RKO (cell line): ENCODE measurements at places on chromosomes 7 and 10.

DNA sequence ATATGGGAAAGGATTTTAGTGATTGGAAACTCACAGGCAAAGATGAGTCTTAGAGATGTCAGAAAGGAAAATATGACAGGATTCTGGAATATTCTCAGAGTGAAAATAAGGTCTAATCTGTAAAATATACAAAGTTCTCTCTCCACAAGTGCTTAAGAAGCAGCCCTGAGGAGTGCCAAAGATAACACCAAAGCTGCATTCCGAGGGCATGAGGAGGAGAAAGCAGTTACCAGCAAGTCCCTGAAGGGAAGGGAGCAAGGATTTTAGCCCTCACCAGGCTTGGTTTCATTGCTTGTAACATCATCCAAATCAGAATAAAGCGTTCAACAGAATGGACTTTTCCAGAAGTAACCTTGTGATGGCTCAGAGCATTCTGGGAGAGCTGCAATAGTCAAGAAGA is 31.4 kb upstream of the DLX6 start:
- DNase-seq = no peak

DNA sequence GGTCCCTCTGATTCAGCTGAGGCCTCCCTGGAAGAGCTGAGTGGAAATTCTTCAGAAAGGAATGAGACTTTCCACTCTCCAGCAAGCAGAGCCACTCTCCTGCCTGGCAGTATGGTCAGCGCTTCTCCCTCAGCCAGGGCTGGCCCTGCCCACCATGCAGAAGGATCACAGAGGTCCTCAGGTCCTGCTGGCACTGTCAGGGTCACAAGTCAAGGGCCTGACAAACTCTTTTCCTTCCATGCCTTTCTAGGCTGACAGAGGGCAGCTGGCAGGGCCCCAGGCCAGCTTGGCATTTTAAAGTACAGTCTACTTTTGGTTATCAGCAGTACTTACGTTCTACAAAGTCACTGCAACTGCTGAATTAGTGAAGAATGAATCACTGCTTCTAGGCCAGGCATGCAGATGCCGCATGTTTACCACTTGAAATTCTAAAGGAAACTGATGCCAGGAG is 119.3 kb upstream of the FRMD4A start:
- DNase-seq = no peak

- no peak for DNase-seq
Observed at GRCh38 chr10:69418052-69418752, 1.5 kb upstream of the TACR2 start.

DNA sequence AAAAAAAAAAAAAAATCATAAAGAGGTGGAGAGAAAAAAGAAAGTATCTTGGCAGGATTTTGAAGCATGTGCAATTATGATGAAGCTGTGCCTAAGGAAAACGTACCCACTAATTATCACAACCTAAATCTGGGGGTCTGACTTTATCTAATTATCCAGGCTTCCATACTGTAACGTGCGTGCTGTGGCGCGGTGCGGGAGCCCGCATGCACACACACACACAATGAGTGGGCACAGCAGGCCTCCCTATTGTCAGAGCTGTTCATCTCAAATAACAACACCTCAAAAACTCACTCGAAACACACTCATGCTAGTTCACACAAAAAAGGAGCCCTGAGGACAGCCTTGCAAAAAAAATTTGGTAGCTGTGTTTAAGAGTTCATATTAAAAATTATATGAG is 31.9 kb downstream of the BEND7 start:
- no peak for DNase-seq

- DNase-seq = no peak
Observed at GRCh38 chr7:142855756-142856564, 1.1 kb downstream of the EPHB6 start.

- no peak for DNase-seq
Observed at GRCh38 chr7:11970132-11970531, 138.1 kb upstream of the THSD7A start.

- DNase-seq = no peak
Observed at GRCh38 chr10:90587081-90587491, 270.8 kb downstream of the HTR7 start.
